ENCODE measurements at places on chromosomes 6 and 20.

DNA sequence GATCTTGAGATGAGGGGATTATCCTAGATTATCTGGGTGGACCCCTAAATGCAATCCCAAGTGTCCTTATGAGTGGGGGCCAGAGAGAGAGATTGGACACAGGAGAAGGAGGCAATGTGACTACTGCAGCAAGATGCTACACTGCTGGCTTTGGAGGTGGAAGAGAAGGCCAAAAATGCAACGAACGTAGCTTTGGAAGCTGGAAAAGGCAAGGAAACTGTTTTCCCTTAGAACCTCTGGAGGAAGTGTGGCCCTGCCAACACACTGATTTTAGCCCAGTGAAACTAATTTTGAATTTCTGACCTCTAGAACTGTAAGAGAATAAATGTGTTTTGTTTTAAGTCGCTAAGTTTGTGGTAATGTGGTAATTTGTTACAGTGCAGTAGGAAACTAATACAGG is 15.7 kb downstream of the PPARD start:
- no peak for ATAC-seq

DNA sequence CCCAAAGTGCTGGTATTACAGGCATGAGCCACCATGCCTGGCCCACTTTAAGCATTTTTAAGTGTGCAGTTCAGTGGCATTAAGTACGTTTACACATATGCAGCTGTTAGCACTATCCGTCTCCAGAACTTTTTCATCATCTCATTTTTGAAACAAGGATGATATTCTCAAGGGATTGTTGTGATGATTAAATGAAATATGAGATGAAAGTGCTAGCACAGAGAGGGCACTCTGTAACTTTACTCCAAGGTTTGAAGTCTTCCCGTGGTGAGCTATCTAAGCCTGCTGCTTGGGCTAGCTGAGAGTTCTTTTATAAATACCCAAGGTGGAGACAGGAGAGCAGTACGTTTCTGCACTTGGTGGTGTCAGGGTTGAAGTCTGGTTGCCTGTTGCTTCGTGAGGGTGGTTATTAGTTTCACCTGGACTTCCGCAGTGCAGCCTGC is 6.6 kb downstream of the TM9SF4 start:
- ATAC-seq = no peak

GRCh38 chr6:100301731-100302130 is 163.0 kb downstream of the SIM1 start:
- no peak for ATAC-seq

DNA sequence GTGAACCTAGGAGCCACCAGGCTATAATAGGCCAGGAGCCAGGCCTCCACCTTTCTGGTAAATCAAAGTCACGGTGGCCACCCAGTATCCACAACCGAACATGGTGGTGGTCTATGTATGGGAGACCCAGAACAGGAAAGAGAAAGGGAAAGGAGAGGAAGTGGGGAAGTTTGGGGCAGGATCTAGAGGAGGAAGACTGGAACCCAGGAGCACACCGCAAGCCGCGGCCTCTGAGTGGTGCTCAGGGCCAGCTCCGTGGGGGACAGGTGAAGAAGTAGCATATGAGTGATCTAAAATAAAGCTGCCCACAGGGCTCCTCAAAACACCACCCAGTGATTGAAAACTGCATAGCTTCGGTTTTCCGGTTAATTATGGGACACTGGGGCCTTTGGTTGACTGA is 214.8 kb downstream of the ZDHHC14 start:
- no peak for ATAC-seq

DNA sequence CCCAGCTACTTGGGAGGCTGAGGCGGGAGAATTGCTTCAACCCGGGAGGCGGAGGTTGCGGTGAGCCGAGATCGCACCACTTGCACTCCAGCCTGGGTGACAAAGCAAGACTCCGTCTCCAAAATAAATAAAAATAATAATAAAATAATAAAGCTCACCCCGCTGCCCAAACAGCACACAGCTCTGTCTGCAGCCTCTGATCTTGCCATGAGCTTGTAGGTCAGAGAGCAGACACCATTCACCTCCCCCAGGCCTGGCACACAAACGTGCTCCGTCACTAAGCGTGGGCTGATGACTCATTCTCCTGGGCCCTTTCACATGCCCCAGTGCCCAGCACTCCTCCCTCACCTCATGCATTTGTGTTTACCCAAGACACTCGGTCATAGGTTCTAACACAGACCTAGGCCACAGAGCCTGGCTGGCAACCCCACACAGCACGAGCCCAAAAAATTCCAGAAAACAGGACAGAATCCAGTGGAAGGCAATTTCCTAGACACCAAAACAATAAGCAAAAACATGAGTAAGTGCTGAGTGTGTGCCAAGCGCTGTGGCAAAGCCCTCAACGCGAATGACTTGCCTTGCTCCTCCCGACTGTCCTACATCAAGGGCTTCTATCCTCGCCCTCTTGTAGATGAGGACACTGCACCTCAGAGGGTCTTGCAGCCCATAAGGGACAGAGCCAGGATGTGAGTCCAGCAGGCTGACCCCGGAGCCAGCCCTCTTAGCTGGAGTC is 18.0 kb downstream of the ATP9A start:
- ATAC-seq = peak; percentile 89

GRCh38 chr6:30071081-30071818 is 4.3 kb downstream of the PPP1R11 start:
- ATAC-seq = no peak

- ATAC-seq = no peak
These were observed 42.7 kb upstream of the CEP162 start for GRCh38 chr6:84269947-84270733.

DNA sequence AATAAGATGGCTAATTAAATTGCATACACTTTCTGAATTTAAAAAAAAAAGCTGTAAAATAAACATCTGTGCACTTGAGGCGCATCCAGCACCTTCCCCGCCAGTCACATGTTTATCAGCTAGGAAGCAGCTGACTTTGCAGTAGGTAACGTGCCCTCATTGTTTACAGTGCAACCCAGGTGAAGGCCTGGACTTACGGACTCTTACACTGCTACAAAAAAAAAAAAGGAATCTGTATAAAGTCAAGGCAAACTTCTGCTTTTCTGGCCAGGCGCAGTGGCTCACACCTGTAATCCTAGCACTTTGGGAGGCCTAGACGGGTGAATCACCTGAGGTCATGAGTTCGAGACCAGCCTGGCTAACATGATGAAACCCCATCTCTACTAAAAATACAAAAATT is 327.8 kb downstream of the CDH4 start:
- no peak for ATAC-seq

GRCh38 chr6:132246120-132246617 is 155.1 kb downstream of the MOXD1 start:
- no peak for ATAC-seq

GRCh38 chr6:33696548-33697518 is 14.7 kb downstream of the UQCC2 start:
- peak; percentile 68 for ATAC-seq

DNA sequence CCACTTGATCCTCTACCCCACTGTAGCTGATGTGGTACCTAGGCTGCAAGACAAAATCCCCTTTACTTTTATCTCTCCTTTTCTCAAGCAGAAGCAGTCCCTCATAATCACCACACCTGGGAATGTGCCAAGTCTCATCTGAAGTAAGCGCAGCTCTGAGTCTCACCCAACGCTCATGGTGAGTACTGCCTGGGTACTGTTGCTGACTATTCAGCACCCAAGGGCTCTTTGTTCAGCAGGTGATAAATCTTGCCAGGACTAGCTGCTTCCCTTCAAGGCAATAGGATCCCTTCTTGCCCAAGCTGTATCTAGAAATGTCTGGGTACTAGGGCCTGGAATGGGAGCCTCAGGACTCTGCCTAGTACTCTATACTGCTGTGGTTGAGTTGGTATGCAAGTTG is 70.9 kb downstream of the GCLC start:
- no peak for ATAC-seq

- peak; percentile 52 for ATAC-seq
These were observed 82.4 kb downstream of the RTN4IP1 start for GRCh38 chr6:106546691-106547414.

DNA sequence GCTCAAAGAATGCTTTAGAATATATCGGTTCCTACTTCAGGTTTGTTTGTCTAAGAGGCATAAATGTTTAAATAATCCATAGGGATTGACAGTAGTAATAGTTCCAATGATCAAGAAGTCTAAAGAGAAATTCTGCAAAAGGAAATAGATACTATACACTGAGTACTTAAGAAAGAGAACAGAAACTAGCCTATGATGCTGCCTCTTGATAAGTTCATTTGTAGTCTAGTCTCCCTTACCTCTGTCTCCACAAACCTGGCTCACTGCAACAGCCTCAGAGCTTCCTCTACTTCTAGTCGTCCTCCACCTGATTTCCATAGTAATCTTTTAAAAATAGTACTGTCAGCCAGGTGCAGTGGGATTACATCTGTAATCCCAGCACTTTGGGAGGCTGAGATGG is 511.8 kb downstream of the LMBRD1 start:
- no peak for ATAC-seq

- no peak for ATAC-seq
These were observed 66.0 kb downstream of the CTNNBL1 start for GRCh38 chr20:37759761-37760209.

GRCh38 chr6:89154131-89154530 is 8.3 kb downstream of the PM20D2 start:
- no peak for ATAC-seq

DNA sequence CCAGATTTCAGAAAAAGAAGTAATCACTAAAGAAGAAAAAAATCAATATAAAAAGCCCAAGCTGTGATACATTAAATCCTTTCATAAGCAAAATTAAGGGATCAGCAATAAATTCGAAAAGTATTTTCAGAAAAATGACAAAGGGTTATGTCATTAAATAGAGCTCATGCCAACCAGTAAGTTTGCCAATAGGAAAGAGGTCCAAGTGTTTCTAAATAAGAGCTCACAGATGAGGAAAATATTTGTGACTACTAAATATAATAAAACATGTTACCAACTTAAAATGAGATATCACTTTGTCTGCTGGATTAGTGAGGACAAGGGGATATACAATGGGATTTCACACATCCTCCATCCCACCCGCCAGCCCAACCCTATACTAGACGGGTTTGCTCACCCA is 140.3 kb upstream of the EYA4 start:
- no peak for ATAC-seq

Measured in gastroesophageal sphincter (tissue), 4 donors.